Activated CD4-positive, CD25-positive, alpha-beta regulatory T cell treated with anti-CD3 and anti-CD28 coated beads, Interleukin-2, amount 50 U/mL, for 16 hours (primary cell): ENCODE measurements at places on chromosomes 1 and 21.

GRCh38 chr1:58874757-58875755, 91.2 kb upstream of the JUN start:
- DNase-seq = no peak

GRCh38 chr1:93613898-93614297, 67.7 kb downstream of the BCAR3 start:
- DNase-seq = no peak

- DNase-seq = no peak
Measured at GRCh38 chr21:45169001-45169400, 94.6 kb downstream of the ADARB1 start.

DNA sequence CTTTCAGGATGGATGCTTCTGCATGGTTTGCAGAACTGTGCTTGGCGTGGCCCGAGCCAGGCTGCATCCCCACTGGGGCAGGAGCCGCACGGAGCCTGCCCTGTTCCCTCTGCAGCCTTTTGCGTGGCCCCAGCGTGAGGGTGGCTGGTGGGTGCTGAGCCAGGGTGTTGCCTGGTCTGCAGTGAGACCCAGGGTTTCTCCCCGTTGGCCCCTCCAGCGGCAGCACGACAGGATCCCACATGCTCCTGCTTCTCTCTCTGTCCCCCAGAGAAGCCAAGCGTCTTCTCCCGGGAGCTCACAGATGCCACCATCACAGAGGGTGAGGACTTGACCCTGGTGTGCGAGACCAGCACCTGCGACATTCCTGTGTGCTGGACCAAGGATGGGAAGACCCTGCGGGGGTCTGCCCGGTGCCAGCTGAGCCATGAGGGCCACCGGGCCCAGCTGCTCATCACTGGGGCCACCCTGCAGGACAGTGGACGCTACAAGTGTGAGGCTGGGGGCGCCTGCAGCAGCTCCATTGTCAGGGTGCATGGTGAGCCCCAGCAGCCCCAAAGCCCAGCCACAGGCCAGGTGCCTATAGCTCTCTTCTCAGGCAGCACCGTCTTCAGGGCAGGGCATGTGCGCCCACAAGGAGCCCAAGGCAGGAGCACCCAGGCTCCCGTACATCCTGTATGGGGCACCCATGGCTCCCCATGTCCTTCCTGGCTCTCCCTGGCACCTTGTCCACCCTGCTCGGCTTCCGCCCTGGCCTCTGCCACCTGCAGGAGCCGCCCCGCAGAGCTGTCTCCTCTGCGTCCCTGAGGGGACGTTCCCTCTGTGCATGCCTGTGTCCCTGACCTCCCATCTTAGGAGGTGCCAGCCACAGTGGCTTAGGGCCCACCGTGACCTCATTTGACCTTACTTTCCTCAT, 78.9 kb downstream of the OBSCN start:
- DNase-seq = no peak

- DNase-seq = no peak
Measured at GRCh38 chr21:19523746-19524145, 1120.2 kb upstream of the TMPRSS15 start.

GRCh38 chr1:221756830-221757551, 15.1 kb upstream of the DUSP10 start:
- no peak for DNase-seq

- no peak for DNase-seq
Measured at GRCh38 chr1:207311888-207312603, 9.4 kb upstream of the CD55 start.

DNA sequence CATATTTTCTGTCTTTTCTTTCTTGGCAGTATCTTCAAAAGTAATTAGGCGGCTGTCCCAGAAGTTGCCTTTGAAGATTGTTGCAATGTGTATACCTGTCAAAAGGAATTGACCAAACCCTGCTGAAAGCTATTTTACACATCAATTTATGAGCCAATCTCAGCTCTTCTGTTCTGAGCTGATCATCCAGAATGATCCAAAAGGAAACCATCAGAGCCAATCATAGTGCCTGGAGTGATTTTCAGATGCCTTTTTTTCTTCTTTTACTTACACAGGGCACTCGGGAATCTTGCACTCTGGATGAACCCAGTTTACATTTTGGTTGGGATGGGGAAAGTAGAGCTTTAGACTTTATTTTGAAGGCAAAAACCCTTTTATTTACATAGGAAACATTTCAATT, 21.8 kb upstream of the APOBEC4 start:
- DNase-seq = no peak

DNA sequence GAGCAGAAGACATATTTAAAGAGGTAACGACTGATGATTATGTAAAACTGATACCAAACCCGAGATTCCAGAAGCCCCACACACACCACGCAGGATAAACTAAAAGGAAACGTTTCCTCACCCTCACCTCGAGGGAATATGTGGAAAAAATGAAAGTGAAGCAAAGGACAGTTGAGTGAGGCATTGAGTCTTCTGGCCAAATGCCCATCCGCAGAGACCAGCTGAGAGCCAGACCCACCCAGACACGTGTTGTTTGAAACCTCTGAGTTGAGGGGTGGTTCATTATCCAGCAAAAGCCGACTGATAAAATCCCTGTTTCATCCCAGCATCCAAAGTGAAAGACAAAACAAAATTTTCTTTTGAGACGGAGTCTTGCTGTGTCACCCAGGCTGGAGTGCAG, 29.6 kb upstream of the PCBP3 start:
- DNase-seq = no peak

DNA sequence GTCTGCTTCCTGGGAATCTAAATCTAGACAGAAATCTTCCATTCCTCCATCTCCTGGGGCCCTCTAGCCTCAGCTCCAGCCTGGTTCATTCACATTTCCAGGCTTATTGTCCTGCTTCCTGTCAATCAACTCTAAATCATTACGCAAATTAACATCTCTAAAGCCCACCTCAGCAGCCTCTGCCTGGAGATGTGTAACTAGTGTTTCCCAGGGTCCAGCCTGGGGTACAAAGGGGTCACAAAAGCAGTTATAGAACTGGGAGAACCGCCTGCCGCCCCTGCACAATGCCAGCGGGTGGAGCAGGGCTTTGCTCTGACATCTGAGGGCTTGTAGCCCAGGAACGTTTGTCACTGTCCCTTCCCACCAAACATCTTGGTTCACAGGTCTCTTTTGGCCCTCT, 373.5 kb downstream of the RRAGC start:
- DNase-seq = no peak

GRCh38 chr1:160260406-160261382, 1.7 kb downstream of the DCAF8 start:
- DNase-seq = no peak

- DNase-seq = no peak
Measured at GRCh38 chr1:54614024-54614423, 9.3 kb downstream of the FAM151A start.

- no peak for DNase-seq
Measured at GRCh38 chr1:32540605-32541004, 1.4 kb downstream of the ZBTB8A start.

- no peak for DNase-seq
Measured at GRCh38 chr1:111738436-111739193, 580 bp downstream of the INKA2 start.

DNA sequence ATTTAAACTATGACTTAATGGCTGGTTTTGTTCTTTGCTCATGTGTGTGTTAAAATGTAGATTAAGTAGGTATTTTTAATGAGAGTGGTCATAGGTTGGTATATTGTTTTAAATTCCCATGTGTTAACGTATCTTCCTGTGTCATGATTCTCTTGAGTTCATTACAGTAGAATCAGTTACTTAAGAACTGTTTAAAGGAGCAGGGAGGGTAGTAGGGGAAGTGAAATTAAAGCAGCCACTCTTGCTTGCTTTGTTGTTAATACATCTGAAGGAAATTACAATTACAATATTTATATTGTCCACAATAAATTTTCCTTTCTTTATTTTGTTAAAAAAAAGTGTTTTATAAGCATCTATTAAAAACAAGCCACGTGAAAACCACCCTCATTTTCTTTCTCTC, 119.2 kb upstream of the KIAA1614 start:
- no peak for DNase-seq

DNA sequence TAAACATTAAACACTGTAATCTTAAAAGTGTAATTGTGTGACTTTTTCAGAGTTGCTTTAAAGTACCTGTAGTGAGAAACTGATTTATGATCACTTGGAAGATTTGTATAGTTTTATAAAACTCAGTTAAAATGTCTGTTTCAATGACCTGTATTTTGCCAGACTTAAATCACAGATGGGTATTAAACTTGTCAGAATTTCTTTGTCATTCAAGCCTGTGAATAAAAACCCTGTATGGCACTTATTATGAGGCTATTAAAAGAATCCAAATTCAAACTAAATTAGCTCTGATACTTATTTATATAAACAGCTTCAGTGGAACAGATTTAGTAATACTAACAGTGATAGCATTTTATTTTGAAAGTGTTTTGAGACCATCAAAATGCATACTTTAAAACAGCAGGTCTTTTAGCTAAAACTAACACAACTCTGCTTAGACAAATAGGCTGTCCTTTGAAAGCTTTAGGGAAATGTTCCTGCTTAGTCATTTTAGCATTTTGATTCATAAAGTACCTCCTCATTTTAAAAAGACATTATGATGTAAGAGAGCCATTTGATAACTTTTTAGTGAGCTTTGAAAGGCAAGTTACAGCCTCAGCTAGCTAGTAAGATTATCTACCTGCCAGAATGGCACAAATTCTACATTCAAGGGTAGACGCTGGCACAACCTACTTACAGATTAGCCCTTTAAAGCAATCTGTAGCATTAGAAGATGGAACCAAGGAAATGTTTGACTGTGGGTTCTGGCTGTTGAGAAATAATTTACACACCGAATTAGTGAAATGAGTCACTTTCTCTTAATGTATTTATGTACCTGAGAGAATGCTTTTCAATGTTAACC, 9.4 kb downstream of the SOD1 start:
- no peak for DNase-seq

DNA sequence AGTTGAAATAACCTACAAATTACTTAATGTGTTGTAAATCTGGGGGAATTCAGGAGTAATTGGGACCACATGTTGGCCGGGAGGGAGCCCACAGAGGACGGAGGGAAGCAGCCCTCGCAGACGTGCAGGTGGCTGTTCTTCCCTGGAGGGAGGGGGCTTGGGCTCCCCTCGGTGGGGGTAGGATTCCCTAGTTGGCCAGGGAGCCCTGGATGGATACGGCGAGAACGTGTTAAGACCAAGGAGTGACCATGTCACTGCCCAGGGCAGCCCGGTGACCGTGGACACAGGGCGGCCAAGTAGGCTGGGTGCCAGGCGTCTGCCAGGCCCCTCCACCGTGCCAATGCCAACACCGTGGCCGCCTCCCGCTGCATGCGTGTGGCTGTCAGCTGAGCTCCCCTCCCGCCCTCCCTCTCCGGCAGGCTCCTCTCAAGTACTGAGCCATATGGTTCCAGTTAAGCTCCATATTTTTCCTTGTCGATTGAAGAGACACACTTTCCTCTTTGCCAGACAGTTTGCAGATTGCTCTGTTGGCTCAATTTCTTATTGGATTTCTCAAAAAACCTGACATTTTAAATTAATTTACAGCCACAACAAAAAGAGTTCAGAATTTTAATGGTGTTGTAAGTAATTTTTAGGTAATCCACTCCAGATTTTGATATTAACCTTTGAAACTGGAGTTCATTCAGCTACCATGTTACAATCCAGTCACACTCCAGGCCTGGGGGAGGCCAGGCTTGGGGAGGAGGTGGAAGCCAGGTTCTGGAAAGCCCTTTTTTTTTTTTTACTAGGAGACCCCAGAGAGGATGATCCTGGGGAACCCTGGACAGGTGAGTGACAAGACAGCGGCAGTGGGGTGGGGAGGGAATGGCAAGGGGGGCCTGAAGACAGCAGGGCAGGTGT, 71.2 kb downstream of the CASZ1 start:
- DNase-seq = no peak

- no peak for DNase-seq
Measured at GRCh38 chr21:15400905-15401304, 328.9 kb upstream of the USP25 start.

DNA sequence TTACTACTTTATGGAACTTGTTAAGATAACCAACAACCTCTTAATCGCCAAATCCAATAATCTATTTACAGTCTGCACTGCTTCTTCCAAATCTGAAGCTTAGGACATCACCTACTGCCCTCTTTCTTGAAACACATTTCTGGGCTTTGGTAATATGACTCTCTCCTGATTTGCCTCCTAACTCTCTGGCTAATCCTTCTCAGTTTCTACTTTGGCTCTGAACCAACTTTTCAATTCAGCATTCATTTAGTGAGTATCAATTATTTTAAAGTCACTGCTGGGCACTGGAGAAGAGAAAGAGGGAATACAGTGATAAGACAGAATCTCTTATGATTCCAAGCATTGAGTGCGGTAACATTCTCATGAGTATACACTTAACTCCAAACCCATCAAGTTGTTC, 275.0 kb downstream of the AKT3 start:
- no peak for DNase-seq

DNA sequence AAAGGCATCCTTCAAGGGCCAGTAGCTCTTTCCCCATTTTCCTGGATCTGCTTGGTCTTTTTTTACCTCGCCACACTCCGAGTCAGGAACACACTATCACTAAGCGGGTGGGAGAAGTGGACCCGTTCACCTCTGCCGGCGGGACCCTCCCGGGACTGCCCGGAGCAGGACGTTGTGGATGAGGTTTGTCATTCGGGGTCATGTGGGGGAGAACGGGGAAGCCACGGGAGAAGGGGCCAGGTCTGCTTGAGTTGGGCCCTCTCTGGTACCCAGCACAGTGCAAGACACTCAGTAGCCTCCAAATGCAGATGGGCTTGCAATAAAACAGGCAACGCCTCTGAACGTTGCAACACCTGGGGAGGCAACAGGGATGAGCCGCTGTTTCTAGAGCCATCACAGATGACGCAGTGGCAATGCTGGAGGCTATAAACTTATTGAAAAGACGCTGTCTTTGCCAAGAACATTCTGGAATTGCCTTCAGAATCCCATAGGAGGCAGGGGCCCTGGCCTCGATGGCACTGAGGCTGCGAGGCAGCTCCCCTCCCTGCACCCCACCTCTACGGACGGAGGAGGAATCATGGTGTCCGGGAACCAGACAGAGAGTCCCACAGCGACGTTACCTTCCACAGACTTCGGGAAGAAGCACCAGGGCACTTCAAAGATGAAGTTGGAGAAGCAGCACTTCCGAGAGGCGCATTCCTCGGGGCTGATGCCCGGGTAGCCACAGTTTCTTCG, 3.8 kb downstream of the TFF2 start:
- DNase-seq = no peak
